ENCODE measurements at places on chromosomes 4 and X.

DNA sequence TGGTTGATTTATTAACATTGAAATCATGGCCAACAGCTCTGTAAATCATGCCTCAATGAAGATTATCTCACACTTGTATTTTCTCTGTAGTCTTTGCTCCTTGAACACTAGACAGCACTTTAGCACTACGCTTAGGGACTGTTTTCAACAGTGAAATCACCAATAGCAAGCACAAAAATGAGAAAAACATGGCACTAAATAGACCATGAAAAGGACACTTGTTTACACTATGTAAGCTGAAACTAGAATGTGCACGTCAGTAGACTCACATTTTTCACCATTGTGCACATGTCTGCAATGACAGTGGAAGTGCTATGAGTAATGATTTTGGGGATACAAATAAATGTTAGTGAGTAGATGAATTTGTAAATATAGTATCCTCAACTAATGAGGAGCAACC, 3.1 kb downstream of the BMP2K start:
- no peak for DNase-seq

DNA sequence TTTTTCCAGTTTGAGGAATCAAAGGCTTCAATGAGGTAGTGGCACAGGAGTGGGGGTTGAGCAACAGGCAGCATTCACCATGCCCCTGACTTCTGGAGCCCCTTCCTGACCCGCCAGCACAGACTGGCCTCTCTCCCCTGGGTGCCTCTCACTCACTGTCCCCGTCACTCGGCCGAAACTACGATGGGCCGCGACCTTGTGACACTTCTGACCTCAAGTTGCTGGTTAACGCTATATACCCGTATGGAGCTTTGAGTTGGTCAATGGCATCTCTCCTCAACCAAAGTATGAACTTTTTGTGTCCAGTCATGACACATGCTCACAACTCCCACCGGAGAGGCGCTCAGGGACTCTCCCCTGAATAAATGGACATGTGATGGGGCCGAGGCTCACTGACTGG, 72.1 kb downstream of the IRF2 start:
- no peak for DNase-seq

GRCh38 chr4:151908201-151908600, 147.4 kb upstream of the GATB start:
- no peak for DNase-seq

GRCh38 chr4:26020083-26020668, 106.2 kb downstream of the SMIM20 start:
- DNase-seq: no peak

DNA sequence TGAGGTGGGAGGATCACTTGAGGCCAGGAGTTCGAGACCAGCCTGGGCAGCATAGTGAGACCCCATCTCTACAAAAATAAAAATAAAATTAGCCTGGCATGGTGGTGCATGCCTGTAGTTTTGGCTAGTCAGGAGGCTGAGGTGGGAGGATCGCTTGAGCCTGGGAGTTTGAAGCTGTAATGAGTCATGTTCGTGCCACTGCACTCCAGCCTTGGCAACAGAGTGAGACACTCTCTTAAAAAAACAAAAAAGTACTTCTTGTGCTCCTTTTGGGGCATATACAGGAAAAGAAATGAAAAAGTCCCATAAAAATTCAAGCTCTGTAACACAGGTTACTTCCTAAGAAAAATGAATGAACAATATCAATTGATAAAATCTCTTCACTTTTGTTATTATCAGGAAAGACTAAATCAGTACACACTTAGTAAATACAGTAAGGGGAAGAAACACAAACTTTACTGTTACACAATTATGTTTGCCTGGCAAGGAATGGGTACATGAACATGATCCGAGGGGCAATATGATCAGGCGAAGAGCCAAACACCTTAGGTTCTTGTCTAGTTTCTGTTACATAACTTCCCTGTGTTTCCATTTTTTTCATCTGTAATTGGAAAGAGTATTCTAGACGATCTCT, 46.9 kb downstream of the CCDC158 start:
- no peak for DNase-seq

- peak; percentile 1 for DNase-seq
Measured at GRCh38 chrX:66815227-66815626, 176.3 kb upstream of the EDA2R start.

- DNase-seq: no peak
Measured at GRCh38 chr4:7924163-7924562, 15.5 kb downstream of the AFAP1 start.

DNA sequence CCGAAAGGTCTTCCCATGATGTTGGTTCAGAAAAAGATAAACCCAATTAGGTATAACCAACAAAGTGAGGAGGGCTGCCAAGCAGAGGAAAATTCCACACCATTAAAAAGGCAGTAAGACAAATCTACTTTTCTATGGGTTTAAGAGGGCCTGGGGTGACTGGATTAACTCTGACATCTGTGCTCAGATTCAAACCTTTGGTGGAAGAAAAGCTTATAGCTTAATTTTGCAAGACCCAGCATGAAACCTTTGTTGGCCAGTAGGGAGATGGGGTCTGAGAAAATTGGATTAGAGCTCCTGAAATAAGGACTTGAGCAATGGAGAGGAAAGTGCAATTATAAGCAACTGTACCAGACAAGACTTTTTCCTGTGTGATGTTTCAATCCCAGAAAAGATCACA, 104.2 kb downstream of the KDR start:
- DNase-seq: no peak

- no peak for DNase-seq
Measured at GRCh38 chrX:7158468-7158990, 10.6 kb upstream of the PUDP start.

GRCh38 chrX:38326086-38326485, 1.2 kb downstream of the RPGR start:
- DNase-seq: no peak

DNA sequence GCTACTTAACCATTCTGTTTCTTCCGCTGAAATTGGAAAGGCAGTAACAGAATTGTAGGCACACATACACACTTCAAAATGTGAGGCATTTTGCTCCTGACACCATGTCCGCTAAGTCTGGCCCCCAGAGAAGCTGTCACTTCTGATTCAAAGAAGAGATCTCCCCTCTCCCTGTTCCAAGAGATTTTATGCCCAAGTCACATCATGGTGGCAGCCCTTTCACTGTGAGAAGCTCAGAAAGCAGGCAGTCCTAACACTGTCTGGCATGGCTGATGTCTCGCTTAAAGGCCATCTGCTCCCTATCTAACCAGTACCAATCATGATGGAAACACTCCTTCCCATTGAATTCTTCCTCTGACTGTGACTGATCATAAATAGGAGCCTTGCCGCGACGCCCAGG, 83.9 kb downstream of the BEND2 start:
- DNase-seq: no peak

- no peak for DNase-seq
Measured at GRCh38 chr4:141427726-141428296, 207.1 kb downstream of the ZNF330 start.

DNA sequence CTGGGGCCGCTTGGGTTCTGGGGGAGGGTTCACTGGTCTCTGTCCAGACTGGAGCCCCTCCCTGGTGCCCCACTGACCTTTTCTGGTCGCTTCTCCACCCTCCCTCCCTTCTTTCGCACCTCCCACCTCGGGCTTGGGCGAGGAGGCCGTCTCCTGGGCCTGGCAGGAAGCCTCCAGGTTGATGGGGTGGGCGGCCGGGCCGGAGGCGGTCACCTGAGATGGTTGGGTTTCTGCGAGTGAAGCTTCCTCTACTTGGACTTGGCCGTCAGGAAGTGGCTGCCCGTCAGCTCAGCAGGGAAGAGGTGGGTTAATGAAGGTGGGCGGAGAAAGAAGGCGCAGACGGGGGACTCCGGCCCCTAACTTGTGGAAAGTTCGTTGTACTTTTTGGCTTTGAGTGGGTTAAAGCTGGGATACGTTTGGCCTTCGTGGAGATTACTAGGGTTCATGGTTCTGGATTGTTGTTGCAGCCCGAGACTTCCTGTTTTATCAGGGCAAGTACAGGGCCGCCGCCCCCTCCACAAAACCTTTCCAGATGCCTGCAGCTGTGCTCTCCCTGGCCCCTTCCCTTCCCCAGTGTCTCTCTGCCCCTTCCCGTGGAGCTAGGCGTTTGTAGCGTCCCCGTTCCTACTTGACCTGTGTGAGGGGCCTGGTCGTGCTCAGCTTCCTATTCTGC, 1.2 kb downstream of the AKAP17A start:
- no peak for DNase-seq

GRCh38 chr4:177064729-177065394, 244.8 kb upstream of the NEIL3 start:
- DNase-seq: no peak

- no peak for DNase-seq
Measured at GRCh38 chrX:153588782-153589446, 10.0 kb downstream of the CCNQ start.

- DNase-seq: no peak
Measured at GRCh38 chr4:27305246-27305645, 444.6 kb downstream of the STIM2 start.

Data from HT-29 (cell line).